Esophagus muscularis mucosa (tissue), 4 donors: ENCODE measurements at places on chromosomes 5 and 9.

DNA sequence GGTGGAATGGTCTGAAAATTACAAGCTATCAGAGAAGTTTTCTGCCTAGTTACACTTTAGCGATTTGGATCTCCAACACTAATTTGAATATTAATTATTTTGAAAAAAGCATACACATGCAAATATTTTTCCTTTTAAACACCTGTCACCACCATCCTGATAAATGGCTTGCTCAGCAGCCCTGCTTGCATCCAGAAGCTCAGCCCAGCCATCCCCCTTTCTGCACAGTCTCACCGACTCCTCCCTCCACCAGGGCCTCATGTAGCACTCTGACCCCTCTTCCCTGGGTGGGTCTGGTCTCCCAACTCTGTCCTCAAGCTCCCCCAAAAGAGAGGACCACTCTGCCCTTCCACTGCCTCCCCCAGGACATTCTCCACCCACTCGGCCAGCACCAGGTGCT lies 70.0 kb downstream of the C5orf15 start:
- no peak for DNase-seq

DNA sequence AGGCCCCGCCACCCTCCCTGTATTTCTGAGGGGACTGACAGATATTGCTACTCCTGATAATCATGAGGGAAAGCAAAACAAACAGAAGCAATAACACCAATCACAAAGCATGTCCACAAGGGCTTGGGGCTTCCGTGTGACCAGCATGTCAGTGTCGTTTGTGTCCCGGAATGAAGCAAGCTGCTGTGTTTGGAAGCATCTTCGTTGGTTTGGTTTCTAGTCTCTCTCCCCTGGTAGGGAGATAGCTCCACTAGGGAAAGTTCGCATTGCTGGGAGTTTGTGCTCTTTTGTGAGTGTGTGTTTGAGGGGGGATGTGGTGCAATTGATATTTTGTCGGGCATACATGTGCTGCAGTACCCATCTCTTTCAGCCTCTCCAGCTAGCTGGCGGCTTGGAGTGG lies 1.4 kb downstream of the GRIA1 start:
- no peak for DNase-seq

- no peak for DNase-seq
These were observed 11.5 kb upstream of the CARD9 start for GRCh38 chr9:136385015-136385414.

DNA sequence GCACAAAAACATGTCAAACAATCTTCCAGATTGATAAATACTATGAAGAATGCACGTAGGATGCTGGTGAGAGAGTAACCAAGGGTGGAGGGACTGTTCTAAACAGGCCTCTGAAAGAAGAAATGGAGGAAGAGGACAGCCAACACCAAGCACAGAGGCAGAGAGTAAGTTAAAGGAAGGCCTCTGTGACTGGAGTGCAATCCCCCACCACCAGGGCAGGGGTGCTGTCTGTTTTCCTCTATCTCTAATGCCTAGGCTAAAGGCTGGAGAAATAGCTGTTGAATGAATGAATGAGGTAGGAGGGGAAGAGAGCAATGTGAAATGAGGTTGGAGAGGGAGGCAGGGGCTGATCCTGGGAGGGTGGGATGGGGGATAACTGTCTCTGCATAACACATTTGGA lies 88.9 kb downstream of the ANKRD55 start:
- DNase-seq = no peak

DNA sequence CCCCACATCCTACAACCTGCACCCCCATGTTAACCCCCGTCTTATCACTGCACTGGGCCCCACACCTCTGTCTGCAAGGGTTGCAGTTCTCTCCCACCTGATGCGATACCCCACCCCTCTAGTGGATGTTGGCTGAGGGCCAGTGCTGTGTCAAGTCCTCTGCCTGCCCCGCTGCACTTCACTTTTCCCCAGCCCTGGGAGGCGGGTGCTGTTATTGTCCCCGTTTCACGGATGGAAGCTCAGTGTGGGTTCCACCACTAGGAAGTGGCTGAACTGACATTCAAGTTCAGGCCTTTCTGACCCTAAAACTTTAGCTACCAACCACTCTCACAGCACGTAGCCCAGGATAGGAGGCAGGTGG lies 3.5 kb downstream of the SNCB start:
- DNase-seq = no peak

DNA sequence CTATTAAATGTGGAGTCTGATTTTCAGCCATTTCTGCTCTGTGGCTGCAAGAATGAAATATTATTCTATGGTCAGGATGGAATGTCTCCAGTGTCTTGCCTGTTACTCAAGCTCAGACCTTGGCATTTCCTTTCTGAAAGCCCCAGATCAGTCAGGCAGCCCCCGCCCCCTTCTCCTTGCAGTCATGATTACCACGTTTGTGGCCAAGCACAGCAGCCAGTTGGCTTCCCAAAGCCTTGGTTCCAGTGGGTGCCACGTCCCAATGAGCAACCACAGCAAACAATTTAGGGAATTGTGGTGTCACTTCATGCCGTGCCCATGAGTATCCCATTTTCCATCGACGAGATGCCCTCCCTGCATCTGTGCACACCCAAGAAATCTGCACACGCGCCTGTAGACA lies 9.7 kb upstream of the OBP2A start:
- DNase-seq = no peak

DNA sequence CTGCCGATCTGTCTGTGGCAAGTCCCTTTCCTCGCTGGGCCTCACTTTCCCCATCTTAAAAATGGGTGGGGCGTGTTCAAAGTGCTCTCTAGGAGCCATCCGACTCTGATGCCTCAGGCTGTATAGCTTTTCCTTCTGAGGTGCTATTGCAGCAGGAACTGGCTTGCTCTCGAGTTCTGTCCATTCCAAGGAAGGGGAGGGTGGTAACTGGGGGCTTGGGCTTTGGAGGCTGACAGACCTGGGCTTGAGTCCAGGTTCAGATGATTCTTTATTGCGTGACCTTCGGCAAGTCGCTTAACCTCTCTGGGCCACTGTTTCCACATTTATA lies 139.5 kb downstream of the RGS3 start:
- DNase-seq = no peak

DNA sequence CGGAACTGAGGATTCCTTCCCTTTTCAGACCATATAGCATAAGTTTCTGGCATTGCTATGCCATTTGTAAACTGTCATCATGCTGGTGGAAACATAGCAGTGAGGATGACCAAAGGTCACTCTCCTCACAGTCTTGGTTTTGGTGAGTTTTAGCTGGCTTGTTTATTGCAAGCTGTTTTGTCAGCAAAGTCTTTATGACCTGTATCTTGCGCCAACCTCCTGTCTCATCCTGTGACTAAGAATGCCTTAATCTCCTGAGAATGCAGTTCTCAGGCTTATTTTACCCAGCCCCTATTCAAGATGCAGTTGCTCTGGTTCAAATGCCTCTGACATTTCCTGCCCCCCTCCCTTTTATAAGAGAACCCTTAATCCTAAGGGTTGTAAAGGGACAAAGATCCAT lies 26.7 kb upstream of the GRIA1 start:
- DNase-seq = peak; percentile 37

DNA sequence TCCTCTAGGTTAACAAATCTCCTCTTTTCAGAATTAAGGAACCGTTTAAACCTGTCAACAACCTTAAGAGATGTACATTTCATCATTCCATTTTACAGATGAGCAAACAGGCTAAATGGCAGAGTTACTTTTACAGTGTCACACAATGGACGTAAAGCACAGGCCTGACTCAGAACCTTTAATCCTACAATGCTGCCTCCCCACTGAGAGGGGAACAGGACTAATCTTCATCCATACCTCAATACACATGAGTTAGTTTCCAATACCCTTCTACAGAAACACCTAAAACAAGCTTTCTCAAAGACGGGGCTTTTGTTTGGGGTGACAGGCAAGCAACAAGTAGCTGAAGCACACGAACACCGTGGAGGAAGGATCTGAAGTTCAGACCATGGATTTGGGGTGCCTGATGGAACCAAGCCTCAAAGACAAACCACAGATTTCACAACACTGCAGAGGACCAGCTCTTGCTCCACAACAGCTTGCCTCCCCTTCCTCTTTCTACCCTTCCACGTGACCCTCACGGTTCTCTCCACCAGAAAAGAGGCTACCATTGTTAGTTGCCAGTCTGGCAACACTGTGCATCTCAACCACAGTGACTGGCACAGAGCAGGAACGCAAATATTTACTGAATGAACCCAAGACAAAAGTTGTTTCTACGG lies 1.8 kb downstream of the RNF130 start:
- no peak for DNase-seq
